ENCODE measurements at places on chromosomes 5 and 9.

GRCh38 chr5:24644761-24645160 is at the start of gene CDH10:
TSS of gene CDH10 (minus strand) at chr5:24644978. CDS start at chr5:24593490, 51,488 bp downstream.
- DNase-seq, result peak; percentile 96

DNA sequence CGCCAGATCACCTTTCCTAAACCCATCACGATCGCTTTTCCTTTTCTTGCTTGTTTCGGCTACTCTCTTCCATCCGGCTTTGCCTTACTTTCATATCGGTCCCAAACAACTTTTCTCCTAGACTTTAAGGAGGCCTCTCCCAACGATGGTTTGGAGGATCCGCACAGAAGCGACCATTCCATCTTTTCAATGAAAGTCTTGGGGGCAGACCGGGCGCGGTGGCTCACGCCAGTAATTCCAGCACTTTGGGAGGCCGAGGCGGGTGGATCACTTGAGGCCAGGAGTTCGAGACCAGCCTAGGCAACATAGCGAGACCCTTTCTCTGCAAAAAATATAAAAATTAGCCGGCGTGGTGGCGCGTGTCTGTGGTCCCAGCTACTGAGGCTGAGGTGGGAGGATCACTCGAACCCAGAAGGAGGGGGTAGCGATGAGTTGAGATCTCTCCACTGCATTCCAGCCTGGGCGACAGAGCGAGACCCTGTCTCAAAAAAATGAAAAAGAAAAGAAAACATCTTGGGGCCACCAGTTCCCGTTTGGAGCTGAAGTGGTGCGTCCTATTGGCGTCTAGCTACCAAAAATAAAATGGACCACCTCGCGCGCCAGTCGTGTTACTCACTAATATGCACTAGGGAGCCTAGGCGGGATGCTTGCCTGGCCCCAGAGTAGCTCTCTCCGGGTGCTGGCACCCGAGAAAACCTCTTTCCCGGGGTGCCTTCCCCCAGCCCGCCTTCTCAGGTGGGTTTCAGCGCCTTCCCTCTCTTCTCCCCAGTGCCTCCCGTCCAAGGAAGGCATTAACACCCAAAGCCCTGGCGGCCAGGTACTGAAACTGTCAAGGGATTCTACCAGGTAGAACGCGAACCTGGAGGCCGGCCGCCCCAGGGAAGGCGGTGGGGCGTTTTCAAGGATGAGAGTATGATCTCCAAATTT is 800 bp upstream of the AP3B1 start:
- peak; percentile 89 for DNase-seq

DNA sequence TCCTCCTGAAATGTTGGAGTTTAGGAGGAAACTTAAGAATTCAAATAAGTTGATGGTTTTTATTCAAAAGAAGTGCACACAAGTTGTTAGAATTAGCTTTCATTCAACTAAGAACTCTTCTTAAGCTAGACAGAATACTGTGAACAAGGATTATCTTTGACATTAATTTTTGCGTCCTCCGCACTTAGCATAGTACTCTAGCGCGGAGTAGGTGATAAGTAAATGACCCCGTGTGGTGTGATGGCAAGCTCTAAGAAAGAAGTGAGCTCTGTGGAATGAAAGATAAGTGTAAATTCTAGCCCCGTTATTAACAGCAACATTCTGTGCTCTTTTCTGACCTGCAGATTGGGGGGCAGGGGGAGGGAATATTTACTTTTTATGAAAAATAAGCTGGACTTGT is 1.0 kb downstream of the BRIX1 start:
- no peak for DNase-seq

- DNase-seq, result peak; percentile 49
Measured at GRCh38 chr5:9715891-9716335, 85.8 kb upstream of the TAS2R1 start.
